ENCODE measurements at places on chromosomes 6 and 20.

GRCh38 chr20:36210436-36211021, 25.7 kb upstream of the AAR2 start:
- no peak for DNase-seq

DNA sequence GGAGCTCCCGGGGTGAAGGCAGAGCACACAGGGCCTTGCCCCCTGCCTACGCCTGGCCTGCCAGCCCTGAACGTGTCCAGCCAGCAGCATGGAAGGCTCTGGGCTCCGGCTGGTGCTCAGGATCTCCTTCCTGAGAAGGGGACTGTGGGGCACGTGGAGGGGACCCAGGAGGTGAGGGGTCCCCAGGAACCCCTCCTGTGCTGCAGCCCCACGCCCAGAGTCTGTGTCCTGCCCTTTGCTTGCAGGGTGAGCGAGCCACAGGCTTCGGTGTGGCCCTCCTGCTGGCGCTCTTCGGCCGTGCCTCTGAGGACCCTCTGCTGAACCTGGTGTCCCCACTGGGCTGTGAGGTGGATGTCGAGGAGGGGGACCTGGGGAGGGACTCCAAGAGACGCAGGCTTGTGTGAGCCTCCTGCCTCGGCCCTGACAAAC, 22.3 kb downstream of the NPEPL1 start:
- no peak for DNase-seq

DNA sequence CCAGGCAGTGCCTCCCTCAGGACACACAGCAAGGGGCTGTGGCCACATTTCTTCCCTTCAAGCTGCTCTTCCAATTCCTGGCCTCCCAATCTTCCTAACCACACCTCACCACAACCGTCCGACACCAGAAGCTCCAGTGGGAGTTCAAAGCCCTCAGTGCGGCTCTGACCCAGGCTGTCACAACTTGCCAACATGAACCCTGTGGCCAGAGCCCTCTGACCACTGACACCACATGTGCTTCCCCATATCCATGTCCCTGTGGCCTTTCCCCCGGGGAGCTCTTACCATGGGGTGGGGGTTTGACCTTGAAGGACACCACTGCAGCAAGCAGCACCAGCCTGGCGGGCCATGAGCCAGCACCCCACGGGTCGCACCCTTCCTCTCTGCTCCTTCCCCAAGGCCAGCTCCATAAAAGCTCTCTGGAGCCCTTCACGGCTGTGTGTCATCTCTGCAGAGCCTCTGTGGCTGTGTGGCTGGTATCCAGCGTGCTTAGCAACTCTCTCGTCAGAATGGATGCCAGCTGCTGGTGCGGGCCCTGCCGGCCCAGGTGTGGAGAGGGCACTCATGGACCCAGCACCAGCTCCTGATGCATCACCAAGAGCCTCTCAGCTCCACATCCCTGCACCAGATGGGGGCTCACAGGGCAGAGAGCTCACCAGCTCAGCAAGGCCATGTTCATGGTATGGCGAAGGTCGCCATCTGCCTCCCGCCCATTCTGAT, 106.1 kb downstream of the PSMB1 start:
- DNase-seq: no peak

DNA sequence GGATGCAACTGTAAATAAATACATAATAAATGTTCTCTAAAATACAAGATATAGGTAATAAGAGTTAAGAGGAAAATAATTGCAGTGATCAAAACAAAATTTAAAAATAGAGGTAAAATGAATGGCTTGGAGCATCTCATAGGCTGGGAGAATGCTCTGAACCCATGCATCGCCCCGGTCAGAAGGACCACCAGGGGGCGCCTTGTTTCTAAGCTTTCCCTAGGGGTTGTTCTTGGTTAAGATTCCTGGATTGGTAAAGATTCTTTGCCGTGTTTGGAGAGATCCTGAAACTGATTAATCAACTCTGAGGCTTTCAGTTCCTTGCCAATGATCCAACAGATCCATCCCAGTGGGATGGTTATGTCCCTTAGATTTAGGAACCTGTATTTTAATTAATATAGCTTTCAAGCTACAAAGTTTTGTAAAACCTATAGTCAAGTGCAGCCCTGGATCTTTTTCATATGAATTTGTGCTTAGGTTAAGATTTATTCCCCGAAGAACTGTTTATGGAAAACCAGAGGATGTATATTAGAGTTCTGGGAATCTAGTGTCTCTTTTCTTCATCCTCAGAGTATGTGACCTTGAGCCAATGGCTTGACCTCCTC, 45.3 kb upstream of the PRELID3B start:
- peak; percentile 84 for DNase-seq

DNA sequence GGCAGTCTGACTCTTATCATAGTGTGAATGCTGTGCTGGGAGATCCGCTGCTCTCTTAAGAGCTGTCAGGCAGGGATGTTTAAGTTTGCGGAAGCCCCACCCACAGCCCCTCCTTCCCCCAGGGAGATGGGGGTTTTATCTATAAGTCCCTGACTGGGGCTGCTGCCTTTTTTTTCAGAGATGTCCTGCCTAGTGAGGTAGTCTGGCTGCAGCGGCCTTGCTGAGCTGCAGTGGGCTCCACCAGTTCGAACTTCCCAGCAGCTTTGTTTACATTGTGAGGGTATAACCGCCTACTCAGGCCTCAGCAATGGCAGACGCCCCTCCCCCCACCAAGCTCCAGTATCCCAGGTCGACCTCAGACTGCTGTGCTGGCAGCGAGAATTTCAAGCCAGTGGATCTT, 75.7 kb upstream of the UST start:
- no peak for DNase-seq

- no peak for DNase-seq
These were observed 605.5 kb downstream of the HDGFL1 start for GRCh38 chr6:23174781-23175361.

GRCh38 chr6:158312672-158313397, 570 bp downstream of the TULP4 start:
- no peak for DNase-seq

GRCh38 chr20:20820104-20820503, 107.7 kb upstream of the RALGAPA2 start:
- DNase-seq: no peak

DNA sequence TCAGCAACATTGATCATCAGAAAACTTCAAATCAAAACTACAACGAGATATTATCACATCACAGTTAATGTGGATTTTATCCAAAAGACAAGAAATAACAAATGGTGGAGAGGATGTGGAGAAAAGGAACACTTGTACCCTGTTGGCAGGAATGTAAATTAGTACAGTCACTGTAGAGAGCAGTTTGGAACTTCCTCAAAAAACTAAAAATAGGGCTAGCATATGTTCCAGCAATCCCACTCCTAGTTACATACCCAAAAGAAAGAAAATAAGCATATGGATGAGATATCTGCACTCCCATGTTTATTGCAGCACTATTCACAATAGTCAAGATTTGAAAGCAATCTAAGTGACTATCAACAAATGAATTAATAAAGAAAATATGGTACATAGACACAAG, 887.7 kb upstream of the MAN1A1 start:
- DNase-seq: no peak

GRCh38 chr6:140970485-140970884, 1162.2 kb upstream of the GJE1 start:
- no peak for DNase-seq

- DNase-seq: no peak
These were observed 33.6 kb downstream of the TTI1 start for GRCh38 chr20:37999526-38000263.

DNA sequence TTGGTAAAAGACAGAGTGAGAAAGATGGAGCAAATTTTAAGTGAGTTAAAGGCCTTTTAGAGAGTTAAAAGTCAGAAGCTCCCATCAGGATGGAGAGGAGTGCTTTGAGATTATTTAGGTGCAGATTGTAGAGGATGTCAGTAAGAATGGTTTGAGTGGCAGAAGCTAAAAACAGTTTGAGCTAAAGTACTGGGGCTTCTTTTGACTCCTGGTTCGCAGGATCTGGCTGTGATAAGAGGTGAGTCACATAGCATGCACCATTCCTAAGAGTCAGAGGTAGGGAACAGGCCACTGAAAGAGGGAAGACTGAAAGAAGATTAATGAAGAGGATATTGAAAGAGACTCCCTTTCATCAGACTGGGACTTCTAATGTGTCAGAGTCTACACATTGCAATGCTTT, 1047.9 kb upstream of the MAP3K7 start:
- no peak for DNase-seq

- no peak for DNase-seq
These were observed 29.2 kb downstream of the TAF11 start for GRCh38 chr6:34858681-34859080.

DNA sequence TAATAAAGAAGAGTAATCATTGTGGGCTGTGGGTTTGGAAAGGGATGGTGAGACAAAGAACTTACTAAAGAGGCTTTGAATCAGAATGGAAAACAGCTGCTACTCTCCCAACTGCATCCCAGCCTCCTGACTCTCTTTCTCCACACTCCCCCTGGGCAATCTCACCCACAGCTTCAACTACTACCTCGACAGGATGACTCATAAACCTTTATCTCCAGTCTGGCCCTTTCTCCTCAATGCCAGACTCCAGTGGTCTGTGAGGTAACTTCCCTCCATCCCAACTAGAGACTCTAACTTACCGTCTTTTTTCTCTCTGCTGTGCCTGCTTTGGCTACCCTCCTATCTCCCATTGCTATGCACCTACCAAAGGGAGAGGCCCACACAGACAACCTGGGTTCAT, 135.3 kb upstream of the RREB1 start:
- no peak for DNase-seq

- no peak for DNase-seq
These were observed 109.0 kb upstream of the COL21A1 start for GRCh38 chr6:56356426-56356825.

- DNase-seq: no peak
These were observed 38.1 kb downstream of the B4GALT5 start for GRCh38 chr20:49675368-49676151.

DNA sequence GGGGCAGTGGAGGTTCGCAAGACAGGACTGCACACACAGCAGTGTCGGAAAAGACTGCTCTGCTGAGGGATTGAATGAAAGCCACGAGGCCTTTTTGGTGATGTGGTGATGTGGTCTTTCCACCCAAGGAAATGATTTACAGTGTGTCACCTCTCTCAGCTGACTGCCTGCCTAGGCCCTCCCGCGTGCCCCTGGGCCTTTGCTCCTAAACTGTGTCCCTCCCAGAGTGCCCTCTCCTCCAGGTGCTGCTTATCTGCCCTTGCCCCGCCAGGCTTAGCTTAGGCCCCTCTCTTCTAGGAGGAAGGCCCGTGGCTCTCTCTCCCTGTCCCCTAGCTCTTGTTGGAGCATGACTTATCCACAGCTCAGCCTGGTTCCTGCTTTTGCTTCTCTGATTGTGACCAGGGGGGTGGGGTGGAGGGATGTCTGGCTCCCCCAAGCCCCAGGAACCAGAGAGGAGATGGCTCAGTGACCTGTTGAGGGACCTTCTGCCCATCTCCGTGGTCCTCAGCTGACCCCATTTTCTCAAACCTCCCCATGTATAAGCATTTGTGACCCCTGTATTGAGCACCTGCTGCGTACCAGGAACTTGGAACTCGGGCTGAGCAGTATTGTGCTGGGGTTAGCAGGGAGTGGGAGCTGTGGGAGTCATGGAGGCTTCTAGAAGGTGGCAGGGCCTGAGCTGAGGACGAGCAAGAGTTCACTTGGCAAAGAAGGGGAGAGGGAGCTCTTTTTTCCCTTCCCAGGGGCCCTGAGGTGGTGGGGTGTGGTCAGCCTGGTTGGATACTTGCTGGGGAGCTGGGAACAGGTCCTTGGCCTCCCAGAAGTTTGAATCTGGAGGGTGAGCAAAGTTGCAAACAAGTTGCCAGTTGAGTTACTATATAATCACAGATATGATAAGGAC, 2.2 kb downstream of the SRC start:
- no peak for DNase-seq

GRCh38 chr6:38943964-38944363, 104.6 kb upstream of the GLP1R start:
- DNase-seq: no peak

GRCh38 chr20:56409521-56409920, 2.5 kb upstream of the CASS4 start:
- DNase-seq: no peak

DNA sequence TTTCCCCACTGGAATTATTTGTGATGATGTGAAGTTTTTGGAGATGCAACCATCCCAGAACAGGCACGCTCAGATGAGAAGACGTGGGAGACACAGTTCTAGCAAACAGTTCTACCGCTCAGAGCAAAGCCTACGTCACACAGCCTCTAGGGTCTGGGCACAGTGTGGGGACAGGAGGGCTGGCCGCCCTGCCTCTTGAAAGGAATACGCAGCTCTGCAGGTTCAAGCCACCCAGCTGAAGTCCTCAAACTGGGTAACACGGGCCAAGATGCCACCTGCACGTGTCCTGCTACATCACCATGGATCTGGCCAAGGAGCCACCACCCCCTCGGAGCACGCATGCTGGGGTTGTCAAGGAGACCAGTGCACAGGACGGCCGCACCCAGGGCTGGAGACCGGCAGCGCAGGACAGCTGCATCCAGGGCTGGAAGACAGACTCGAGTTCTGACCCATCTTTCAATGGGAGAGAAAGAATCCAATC, 75.0 kb downstream of the NOL4L start:
- no peak for DNase-seq

DNA sequence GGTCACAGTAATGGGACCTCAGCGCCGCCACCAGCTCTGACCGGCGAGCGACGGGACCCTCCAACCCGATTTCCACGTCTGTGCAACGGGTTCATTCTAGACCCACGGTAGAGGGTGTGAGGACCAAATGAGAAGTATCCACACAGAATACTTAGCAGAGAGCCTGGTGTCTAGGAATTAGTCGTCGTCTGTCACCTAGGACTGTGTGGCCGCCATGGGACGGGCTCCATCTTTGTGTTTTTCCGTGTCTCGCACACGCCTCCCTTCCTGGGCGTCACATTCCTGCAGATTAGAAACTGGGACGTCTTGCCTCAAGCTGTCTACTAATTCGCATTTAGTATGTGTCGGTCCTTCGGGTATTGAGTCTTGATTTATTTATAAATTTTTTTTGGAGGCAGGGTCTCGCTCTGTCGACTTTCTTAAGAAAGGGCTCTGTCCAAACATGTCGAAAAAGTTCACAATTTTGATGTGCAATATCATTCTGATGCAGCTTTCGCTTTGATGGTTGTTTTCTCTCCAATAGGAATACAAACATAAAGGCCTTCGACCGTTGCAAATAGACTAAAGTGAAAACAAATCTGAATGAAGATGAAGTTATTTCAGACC, 563 bp downstream of the MGME1 start:
- peak; percentile 13 for DNase-seq

Measured in activated CD4-positive, alpha-beta T cell treated with anti-CD3 and anti-CD28 coated beads for 4 hours (primary cell).